ENCODE measurements at places on chromosomes 3 and 15.

DNA sequence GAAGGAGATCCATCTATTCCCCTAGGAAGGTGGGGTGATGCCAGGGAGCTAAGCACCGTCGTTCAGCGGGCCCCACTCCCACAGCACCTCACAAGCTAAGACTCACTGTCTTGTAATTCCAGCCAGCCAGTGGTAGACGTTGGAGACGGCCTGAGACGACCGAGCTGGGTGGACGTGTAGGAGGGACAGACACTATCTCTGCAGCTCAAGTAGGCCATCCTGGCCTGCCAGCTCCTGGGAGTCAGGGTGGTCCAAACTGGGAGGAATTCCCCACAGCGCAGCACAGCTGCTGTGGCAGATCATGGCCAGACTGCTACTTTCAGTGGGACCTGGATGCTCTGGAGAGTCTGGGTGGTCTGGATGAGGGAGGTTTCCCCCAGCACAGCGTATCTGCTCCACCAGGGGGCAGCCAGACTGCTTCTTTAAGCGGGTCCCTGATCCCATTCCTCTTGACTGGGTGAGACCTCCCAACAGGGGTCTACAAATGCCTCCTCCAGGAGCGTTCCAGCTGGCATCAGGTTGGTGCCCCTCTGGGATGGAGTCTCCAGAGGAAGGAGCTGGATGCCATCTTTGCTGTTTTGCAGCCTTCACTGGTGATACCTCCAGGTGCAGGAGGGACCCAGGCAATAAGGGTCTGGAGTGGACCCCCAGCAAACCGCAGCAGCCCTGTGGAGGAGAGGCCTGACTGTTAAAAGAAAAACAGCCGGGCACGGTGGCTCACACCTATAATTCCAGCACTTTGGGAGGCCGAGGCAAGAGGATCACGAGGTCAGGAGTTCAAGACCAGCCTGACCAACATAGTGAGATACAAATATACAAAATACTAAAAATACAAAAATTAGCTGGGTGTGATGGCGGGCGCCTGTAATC is 27.6 kb downstream of the GNB5 start:
- no peak for DNase-seq

GRCh38 chr3:27905625-27906024 is 183.5 kb upstream of the EOMES start:
- DNase-seq: peak; percentile 8

DNA sequence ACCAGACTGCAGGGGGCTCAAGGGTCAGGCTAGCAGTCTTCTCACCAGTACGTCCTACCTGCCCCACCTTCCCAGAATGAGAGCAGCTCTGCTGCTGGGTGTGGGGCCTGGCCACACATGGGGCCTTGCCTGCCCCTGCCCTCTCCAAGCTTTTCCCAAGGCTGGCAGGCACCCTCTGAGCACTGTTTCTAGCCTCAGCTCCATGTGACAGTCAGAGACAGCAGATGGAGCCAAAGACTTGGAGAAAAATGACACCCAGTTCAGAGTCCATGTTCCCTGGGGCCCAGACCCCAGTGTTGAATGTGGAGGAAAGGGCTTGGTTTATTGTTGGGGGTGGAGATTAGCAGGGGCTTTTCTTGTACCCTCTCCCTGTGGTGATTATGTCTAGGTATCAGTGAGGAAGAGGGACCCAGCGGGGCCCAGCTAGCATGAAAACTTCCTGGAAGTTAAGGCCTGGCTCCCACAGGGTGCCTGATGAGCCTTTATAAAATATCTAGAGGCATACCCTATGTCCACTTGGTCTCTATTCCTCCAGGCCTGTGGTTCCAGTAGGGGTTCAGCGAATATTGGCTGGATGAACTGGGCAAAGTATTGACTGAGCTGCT is 153.8 kb downstream of the EEFSEC start:
- DNase-seq: no peak

DNA sequence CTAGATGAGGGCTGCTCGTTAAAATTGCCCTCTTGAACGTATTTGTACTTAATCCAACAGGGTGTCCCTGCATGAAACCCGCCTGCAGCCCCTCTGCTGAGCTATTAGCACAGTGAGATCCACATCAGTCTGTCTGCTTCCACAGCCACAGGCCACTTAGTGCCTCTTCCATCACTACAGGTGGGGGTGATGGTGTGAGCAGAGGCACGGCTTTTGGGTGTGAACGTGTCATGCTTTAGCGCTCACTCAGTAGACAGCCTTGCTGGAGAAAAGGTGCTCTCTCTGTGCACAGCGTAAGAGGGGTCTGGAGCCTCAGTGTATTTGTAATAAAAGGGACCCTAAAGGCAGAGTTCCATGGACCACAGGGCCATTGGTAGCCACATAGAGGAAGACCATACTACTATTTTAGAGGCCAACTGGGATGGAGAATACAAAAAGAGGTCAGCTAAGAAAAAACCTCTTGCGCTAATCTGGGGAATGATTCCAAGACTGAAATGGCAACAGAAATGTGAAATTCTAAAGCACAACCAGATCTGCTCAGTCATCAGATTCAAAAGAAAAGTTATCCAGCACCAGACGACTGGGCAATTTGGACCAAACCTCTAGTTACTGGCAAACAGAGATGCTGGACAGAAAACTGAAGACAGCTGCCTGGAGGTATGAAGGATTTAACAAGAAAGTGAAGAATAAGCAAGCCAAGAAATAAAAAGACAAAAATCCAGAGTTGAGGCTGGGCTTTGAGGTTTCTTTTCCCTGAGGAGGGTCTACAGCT is 120.2 kb downstream of the ATP10A start:
- no peak for DNase-seq

DNA sequence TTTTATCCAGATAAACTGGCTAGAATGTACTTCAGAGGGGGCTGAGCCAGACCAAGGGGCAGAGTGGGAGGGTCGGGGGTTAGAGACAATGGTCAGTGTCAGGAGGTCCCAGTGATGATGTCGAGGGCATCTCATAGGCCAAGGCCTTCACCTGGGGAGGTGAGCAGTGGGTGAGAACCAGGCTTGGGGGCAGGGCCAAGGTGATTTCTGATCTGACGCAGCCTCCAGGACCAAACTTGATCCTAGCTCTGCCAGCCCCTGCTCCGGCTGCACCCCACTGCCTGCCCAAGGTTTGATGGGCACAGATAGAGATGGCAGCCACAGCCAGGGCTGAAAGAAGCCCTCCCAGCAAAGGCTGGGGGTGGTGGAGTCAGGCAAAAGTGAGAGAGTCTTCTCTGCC is 14.9 kb downstream of the XYLB start:
- no peak for DNase-seq

GRCh38 chr15:75161106-75161916 is 40.4 kb upstream of the C15orf39 start:
- no peak for DNase-seq

DNA sequence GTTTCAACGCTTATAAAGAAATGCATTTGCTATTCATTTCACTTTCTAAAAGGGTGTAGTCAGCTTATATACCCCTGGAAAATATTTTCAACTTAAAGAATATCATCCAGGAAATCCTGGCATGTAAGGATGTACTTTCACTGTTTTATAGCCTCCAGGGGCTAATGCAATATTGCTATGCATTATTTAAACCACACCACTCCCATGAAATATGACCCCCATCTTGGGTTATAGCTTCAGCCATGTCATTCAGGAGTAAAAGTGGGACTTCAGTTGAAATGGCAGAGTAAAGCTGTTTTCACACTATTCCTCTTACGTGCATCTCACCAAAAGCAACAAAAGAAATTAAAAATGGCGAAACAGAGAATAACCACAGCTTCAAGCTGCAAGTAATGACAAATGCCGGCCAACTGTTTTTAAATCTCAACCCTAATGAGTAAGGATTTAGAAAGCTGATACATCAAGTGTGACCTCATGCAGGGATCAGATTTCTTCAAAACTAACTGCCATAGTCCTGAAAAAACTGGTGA is 84.5 kb downstream of the COL6A6 start:
- DNase-seq: no peak

GRCh38 chr3:196096382-196096953 is 14.6 kb upstream of the TFRC start:
- DNase-seq: no peak

GRCh38 chr15:34214135-34214534 is 4.2 kb upstream of the KATNBL1 start:
- DNase-seq: no peak

GRCh38 chr3:151226088-151226563 is 23.1 kb upstream of the GPR171 start:
- DNase-seq: no peak

GRCh38 chr3:46667061-46667621 is 26.3 kb downstream of the ALS2CL start:
- no peak for DNase-seq

DNA sequence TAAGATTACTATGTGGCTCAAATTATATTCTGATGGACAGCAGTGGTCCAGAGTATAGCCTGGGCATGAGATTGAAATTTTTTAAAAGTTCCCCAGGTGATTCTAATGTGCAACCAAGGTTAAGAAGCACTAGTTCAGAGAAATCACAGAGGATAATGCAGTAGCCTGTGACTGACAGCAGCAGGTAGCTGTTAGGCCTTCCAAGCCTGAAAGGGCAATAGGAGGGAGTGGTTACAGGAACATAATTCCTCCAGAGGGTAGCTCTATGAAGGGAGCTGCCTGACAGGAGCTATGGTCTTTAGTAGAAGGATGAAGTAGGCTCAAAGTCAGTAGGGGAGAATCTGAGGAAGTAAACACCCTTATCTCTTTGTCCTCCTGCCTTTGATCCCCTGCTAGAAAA is 342.9 kb upstream of the PPP2R3A start:
- no peak for DNase-seq

DNA sequence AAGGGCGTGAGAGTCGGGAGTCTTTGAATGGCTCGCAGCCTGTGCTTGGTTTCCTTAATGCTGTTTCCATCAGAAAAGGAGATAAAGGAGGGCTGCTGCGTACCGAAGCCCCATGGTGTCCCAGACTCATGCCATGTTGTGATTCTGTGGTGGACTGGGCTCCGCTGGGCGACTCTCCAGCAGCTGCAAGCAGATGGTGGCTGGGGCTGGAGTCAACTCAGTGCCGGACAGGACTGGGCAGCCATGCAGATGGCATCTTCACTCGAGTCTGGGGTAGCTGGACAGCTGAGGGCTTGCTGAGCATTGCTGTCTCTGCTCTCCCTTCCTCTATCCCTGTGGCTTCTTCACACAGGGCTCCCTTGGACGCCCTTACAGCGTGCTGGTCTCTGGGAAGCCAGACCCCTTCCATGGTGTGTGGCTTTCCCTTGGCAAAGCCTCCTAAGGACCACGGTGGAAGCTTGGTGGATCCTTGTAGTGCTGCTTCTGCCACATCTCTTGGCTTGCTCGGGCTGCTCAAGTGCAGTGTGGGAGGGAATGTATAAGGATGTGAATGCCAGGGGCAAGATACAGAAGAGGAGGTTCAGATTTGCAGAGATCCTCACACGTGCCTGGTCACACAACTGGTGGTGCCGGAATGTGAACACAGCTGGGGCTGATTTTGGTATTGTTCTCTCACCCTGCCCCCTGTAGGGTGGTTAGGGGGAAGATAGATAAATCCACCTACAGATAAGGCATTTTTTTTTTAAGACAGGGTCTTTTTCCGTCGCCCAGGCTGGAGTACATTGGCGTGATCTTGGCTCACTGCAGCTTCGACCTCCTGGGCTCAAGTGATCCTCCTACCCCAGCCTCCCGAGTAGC is 9.0 kb downstream of the NIPA1 start:
- DNase-seq: no peak

DNA sequence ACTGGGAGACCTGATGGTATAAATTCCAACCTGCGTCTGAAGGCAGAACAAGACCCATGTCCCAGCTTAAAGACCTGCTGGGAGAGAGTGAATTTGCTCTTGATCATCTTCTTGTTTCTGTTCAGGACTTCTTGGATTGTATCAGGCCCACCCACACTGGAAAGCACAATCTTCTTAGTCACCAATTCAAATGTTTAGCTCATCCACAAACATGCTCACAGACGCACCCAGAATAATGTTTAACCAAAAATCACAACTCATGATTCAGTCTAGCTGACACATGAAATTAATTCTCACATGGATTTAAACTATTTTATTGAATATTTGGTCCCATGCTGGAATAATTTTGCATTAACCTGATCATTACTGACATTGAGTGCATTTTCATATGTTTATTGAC is 37.8 kb upstream of the GOLGA6L2 start:
- DNase-seq: no peak

DNA sequence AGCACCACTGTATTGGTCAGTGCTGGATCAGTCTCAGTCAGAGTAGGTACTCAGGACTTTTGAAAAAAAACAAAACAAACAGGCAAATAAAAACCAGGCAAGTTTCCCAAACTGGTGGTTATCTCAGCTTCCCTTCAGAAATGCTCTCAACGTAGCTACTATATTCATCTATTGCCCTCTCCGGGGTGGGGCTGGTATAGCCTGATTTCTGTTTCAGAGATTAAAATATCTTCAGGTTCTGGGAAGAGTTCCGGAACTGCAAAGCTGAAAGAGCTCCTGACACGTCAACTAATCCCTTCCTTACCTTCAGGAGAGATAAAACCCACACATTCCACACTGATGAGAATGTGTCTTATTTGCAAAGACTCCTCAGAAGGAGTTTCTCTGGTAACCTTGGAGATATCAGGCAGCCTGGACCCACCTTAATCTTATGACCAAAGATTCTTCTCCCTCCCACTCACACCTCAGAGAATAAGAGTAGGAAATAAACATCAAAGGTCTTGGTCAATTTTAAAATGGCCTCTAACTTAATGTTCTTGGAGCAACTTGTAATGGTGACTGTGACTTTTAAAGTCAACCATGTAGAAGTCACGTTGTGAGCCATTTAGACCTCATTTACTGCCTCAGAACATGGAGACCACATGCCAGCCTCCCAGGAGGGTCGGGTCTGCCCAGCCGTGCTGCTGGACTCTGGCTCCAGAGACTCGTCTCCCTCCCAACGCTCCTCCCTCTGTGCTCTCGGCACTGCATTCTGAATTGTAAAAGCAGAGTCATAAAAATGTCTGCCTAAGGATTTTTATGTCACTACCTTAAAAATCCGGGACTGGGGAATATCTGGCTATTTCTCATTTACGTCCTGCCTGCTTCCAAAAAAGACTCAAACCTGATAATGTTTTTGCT is 53.8 kb downstream of the CDCP1 start:
- no peak for DNase-seq

DNA sequence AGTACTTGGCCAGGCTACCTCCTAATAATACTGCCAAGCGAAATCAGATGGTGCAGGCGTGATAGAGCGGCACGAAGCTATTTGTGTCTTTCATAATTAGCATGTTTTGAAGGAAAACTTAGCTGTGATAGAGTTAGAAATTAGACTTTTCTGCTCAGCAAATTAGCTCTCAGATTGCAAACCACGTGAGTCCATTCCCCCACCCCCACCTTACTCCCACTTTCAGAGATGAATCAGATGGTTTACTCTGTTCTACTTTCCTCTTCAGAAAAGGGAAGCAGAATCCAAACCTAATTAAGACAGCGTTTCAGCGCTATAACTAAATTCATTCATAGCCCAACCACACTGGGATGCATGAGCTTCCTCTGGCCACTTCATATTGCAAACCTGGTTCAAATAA is 214.6 kb downstream of the SLCO3A1 start:
- DNase-seq: no peak

GRCh38 chr15:51331141-51331540 is 7.3 kb downstream of the CYP19A1 start:
- DNase-seq: no peak

DNA sequence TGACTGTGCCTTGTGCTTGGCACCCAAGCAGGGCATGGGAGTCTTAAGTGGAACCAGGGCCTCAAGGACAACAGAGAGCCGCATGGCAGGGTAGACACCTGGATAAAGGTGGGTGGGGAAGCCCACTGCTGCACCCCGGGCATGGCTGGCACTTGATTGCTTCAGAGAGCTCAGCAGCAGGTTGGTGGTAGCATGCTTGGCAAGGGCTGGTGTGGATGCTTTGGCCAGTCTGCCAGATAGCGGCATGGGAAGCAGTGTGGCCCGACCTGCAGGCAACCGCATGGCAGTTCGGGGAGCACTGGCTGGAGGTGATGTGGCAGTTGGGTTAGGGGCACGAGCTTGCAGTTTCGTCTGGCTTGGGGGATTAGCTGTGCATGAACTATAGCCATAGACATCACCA is 2.5 kb downstream of the CCDC71 start:
- DNase-seq: no peak
